Nucleus accumbens (tissue), 56 donors: ENCODE measurements at places on chromosomes 7 and 10.

DNA sequence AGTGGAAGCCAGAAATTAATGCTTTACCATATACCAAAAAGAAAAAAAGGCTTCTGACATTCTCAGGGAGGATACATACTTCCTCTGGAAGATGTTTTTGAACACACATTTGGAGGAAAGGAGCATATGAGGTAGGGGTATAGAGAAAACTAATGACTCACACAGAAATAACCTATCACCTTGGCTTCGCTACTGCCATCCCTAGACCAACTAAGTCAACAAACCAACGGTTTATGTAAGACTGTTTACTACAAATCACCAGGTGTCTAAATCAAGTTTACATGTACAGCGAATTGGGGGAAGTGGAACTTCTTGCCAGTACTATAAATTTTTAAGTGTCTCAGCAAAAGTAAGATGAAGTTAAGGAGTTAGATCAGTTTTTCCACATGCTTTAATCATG, 96.9 kb downstream of the NT5C2 start:
- DNase-seq: no peak

GRCh38 chr10:22344781-22345300, 455 bp upstream of the SPAG6 start:
- DNase-seq: no peak

GRCh38 chr7:468681-469562, 50.7 kb downstream of the PDGFA start:
- no peak for DNase-seq

GRCh38 chr10:47309408-47310089, 9.6 kb downstream of the GDF10 start:
- no peak for DNase-seq

DNA sequence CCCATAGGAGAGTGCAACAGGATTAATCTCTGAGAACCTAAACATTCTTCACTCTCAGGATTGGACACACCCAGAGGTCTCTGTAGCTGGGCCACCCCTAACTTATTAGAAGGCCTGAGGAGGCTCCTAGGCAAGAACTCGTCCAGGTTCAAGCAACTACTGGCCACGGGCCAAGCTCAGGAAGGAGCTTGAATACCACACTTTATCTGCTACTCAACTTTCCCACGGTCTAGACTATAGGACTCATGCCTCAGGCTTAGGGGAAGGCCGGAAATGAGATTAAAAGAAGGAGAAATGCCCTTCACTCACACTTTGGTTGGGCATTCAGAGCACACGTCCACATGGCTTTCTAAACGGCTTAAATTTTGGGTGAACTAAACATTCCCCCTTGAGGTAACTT, 142.8 kb upstream of the PHYHIPL start:
- DNase-seq: no peak

- DNase-seq: no peak
Measured at GRCh38 chr10:77071001-77071511, 566.6 kb downstream of the KCNMA1 start.

- no peak for DNase-seq
Measured at GRCh38 chr10:47255033-47255813, 44.8 kb upstream of the GDF10 start.

GRCh38 chr7:1727812-1728570, 57.9 kb downstream of the ELFN1 start:
- DNase-seq: no peak

GRCh38 chr10:97333351-97333600, 1.3 kb downstream of the FRAT2 start:
- DNase-seq: no peak

DNA sequence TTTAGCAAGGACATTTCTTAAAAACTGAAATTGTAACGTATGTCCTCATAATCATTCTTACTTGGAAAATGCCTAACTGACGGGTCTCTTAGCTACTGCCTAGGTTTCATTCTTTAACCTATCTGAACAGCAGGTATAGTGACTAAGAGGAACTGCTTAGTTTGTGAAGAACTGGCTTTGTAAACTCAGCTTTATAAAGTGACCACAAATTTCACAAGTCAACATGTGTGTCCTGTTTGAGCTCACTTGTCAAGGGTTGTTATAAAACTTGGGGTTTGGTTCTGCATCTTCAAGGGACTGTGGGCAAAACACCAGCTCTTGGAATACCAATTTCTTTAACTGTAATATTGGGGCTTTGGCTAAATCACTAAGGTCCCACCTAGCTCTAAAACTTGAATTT, 32.2 kb downstream of the MRPS33 start:
- DNase-seq: no peak

GRCh38 chr10:24238519-24239247, 29.7 kb downstream of the KIAA1217 start:
- no peak for DNase-seq

DNA sequence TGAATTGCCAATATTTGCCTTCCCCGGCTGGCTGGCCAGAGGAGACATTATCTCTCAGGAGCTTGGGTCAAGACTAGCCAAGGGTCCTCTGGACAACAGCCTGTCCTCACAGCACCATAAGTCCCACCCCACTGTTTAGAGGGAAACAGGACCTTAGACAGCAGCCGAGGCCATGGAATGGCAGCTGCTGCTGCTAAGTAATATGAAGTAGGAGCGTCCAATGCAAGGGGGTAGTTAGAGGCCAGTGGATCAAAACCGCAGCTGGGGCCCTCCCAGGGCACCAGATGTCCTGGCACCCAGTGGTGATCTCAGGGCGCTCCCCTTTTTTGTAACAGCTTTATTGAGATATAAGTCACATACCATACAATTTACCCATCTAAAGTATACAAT, 12.9 kb upstream of the KCP start:
- DNase-seq: no peak

GRCh38 chr7:148856578-148856881, 27.6 kb downstream of the EZH2 start:
- no peak for DNase-seq

GRCh38 chr7:105653441-105654005, 72.2 kb upstream of the EFCAB10 start:
- DNase-seq: no peak

- no peak for DNase-seq
Measured at GRCh38 chr7:55641811-55642210, 69.5 kb upstream of the VOPP1 start.

GRCh38 chr7:34187798-34188307, 282.5 kb downstream of the BMPER start:
- DNase-seq: no peak

GRCh38 chr10:45076891-45077290, 76.2 kb downstream of the ZNF22 start:
- no peak for DNase-seq

GRCh38 chr10:89142590-89142989, 64.5 kb downstream of the CH25H start:
- no peak for DNase-seq

DNA sequence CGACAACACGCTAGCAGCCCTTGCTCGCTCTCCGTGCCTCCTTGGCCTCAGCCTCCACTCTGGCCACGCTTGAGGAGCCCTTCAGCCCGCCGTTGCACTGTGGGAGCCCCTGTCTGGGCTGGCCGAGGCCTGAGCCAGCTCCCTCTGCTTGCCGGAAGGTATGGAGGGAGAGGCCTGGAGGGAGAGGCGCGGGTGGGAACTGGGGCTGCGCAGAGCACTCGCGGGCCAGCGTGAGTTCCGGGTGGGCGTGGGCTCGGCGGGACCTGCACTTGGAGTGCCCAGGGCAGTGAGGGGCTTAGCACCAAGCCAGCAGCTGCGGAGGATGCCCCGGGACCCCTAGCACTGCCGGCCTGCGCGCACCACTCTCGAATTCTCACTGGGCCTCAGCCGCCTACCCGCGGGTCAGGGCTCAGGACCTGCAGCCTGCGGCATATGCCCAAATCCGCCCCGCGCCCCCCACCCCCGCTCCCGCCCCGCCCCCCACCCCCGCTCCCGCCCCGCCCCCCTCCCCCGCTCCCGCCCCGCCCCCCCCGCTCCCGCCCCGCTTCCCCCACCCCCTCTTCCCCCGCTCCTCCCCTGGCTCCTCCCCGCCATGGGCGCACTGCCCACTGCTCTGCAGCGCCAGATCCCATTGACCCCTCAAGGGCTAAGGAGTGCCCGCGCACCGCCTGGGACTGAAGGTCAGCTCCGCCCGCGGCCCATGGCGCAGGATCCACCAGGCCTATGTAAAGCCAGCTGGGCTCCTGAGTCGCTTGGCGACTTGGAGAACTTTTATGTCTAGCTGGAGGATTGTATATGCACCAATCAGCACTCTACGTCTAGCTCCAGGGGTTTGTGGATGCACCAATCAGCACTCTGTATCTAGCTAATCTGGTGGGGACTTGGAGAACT, 15.9 kb upstream of the ACBD5 start:
- no peak for DNase-seq

DNA sequence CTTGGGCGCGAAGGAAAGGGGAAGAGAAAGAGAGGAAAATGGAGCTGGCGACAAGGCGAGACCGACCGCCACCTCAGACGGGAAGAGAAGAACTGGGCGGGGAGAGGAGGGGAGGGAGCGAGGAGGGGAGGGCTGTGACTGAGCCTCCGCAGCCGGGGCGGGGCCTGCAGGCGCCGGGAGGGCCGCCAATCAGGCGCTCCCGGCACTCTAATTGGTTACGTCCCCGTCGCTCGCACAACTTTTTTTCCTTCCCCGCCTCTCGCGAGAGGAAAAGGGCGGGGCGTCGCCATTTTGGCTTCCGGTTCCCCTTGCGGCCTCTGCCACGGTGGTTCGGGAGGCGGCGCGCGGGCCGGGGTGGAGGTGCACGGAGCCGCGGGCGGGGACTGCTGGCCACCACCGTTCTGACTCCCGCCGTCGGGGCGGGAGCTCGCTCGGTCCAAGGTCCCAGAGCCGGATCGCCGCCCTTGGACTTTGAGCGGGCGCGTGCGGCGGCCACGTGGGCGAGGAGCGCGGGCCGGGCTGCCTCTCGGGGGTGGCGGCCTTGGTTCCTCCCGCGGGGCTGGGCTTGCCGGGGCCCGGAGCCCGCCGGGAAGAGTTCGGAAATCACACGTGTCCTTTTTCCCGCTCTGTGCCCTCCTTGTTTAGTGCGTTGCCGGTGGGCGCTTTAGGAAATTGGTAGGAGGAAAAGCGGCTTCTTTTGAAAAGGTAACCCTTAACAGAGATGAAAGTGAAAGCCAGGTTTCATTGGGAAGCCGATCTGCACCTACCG, at the start of gene GDI2:
GDI2 (minus strand) TSS at position 94 of the 769 bp plus-strand sequence. CDS start 176 bp downstream, outside the sequence.
- DNase-seq: peak; percentile 90

DNA sequence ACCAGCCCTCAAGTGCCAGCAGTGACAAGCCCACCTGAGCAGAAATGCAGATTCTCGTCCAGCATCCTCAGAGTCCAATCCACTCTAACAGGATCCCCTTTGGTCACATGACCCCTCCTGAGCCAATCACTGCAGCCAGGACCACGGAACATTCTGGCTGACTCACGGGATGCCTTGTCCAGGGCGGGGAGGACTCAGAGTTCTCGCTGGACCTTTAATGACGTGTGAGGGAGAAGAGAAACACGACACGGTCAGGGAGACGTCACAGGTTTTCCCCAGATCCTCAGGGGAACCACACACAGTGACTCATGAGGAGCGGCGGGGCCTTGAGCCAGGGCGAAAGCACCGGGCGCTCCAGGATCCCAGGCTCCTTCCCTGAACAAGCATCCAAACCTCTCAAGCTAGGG, 155.7 kb downstream of the PTPRN2 start:
- DNase-seq: no peak

GRCh38 chr10:33263453-33263852, 71.0 kb downstream of the NRP1 start:
- no peak for DNase-seq

- DNase-seq: no peak
Measured at GRCh38 chr7:1694611-1695511, 24.8 kb downstream of the ELFN1 start.
